ENCODE measurements at places on chromosomes 4 and X.
A peak's percentile ranks its signal among the peaks of the same experiment; 100 is the strongest.

DNA sequence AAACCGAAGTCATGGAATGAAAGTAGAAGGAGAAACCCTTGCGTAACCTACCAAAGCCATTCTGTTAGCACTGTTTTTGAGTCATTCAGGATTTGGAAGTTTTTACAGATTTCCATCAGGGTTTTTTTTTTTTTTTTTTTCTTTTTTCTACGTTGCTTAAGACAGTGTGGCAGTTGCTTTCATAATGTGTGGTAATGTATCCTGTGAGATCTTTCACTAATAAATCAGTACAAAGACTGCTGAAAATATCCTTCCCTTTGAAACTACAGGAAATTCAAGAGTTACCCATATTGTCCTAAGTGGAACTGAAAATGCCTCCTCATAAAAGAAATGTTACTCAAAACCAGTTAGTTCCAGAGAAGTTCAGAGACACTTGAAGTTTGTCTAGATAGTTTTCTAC, 137.8 kb downstream of the RAPGEF2 start:
- no peak for DNase-seq

GRCh38 chr4:98908182-98908581, 20.8 kb downstream of the EIF4E start:
- no peak for DNase-seq

DNA sequence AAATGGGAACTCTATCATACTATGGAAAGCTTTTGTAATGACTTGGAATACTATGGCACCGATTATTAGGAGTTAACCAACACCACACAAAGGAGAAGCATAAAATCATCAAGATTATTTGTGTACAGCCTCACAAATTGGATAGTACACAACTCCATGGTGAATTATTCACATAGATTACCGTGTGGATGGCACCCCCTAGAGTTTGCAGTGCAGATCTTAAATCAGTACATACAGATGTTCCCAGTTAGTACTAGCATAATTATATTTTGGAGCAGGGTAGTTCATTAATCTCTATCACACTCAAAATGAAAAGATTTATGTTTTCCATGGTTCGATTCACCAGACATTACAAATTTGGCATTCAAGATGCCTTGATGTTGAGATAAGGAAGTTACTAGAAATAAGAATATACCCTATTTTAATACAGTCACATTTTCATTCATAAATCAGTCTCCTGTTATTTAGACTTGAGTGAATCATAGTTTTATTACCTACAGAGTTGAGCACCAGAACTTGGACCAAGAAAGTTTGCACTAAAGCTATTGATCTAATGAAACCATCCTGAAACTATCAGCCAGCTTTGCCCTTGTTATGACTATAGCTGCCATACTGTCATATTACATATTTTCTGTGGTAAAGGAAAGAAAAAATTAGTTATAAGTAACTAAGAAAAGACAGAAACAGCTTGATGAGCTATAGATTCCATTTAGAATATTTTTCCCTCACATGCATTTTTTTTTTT, 531.8 kb downstream of the GLUD2 start:
- DNase-seq, result peak; percentile 50

GRCh38 chrX:94524867-94525266, 850.9 kb downstream of the FAM133A start:
- peak; percentile 37 for DNase-seq

DNA sequence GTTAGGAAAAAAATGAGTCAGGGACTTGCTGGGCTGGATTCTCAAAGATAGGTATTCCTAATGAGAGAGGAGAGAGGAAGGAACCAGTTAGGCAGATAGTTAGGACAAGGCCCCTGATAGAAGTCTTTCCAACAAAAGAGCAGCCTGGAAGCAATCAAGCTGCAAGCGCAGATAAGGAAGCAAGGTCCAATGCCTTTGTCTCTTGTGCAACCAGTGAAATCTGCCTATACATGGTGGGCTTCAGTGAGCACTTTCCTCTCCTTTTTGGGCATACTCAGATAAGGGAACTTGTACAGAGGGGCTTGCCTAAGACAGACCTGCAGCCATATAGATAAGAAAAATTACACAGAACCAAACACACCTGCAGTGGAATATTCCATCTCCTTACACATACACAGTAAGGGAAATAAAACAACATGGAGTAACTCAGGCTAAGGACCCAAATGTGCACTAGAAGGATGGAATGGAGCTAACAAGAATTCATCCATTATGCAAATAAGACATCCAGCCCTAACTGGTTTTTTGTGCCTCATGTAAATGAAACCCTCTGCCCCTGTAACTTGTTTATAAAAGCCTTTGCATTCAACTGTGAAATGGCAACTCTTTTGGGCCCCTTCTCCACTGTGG, 68.8 kb downstream of the PCDH18 start:
- no peak for DNase-seq

- no peak for DNase-seq
Observed at GRCh38 chr4:93384241-93384640, 444.3 kb upstream of the ATOH1 start.

DNA sequence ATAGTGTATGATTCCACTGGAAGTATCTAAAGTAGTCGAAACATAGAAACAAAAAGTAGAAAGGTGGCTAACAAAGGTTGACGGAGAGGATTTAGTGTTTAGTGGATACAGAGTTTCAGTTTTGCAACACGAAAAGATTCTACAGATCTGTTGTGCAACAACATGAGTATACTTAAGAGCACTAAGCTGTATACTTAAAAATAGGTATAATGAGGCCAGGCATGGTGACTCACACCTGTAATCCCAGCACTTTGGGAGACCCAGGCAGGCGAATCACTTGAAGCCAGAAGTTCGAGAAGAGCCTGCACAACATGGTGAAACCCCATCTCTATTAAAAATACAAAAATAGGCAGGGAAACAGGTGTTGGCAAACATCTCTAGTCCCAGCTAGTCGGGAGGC, 7.9 kb upstream of the ATRX start:
- no peak for DNase-seq

- no peak for DNase-seq
Observed at GRCh38 chr4:76420762-76421581, at the start of gene CCDC158. Gene CCDC158 (minus strand): TSS chr4:76421141. CDS start chr4:76403207, 17,934 bp downstream.

DNA sequence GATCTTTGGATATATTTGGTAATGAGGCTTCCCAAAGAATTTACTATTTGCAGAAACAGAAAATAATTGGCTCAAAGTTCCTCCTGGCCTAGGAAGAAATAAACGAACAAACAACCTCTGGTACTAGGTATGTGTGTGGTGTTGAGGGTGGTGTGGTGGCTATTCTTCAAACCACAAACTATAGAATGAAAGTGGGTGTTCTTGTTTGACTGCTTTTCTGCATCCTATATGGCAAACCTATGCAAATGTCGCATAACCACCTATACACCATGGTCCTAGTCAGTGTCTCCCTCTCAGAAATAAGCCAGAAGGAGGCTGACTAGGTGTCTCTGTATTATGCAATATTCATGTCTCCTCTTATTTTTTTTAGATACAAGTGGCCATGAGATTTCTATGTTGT, 106.6 kb upstream of the PCDH18 start:
- no peak for DNase-seq

- DNase-seq, result no peak
Observed at GRCh38 chr4:25536564-25537320, 118.9 kb upstream of the SLC34A2 start.

GRCh38 chr4:76308548-76308947, 2.0 kb downstream of the STBD1 start:
- DNase-seq, result peak; percentile 60
